ENCODE measurements at places on chromosomes 3 and 15.

- no peak for DNase-seq
These were observed 94.7 kb downstream of the LINGO1 start for GRCh38 chr15:77538027-77538451.

- DNase-seq = no peak
These were observed 107.0 kb downstream of the FNDC3B start for GRCh38 chr3:172146349-172146748.

DNA sequence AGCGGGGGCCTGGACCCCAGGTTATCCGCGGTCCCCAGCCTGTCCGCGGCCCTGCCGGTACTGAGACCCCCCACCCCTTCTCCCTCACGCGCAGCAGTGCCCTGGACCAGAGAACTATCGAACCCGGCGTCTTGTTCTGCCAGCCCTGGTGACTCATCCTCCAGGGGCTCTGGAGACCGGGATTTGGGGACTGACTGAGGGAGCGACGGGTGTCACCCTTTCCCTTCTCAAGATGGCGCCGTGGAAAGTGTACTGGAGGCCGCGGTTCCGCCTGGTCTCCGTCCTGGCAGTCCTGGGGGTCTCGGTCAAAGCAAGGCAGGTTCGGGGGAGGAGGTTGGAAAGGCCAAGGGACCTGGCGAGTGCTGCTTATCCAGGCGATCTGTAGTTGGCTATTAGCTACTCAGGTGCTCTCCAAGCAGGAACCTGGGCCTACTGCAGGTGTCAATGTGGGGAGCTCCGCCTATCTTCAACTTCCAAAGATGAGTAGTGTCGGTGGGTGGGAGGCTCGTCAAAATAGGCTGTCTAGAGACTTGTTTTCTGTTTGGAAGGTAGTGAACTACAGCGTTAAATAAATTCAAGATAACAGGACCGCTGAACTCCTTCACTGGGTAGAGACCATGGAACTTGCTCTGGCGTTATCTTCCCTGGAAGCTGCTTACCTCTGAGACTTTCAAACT is 790 bp downstream of the RAB5A start:
- peak; percentile 39 for DNase-seq

GRCh38 chr3:187640569-187641059 is 29.6 kb downstream of the SST start:
- DNase-seq = no peak

DNA sequence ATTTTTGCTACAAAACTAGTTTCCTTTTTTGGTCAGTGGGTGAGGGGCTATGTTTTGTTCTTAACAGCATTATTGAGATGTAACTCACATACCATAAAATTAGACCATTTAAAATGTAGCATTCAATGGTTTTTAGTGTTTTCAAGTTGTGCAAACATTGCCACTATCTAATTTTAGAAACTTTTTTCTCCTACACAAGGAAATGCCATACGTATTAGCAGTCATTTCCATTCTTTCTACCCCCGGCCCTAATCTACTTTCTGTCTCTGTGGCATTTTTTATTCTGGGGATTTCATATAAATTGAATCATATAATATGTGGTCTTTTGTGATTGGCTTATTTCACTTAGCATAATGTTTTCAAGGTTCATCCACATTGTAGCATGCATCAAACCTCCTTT is 55.0 kb upstream of the TIPARP start:
- DNase-seq = no peak

GRCh38 chr3:185728630-185729336 is 96.1 kb downstream of the IGF2BP2 start:
- no peak for DNase-seq

DNA sequence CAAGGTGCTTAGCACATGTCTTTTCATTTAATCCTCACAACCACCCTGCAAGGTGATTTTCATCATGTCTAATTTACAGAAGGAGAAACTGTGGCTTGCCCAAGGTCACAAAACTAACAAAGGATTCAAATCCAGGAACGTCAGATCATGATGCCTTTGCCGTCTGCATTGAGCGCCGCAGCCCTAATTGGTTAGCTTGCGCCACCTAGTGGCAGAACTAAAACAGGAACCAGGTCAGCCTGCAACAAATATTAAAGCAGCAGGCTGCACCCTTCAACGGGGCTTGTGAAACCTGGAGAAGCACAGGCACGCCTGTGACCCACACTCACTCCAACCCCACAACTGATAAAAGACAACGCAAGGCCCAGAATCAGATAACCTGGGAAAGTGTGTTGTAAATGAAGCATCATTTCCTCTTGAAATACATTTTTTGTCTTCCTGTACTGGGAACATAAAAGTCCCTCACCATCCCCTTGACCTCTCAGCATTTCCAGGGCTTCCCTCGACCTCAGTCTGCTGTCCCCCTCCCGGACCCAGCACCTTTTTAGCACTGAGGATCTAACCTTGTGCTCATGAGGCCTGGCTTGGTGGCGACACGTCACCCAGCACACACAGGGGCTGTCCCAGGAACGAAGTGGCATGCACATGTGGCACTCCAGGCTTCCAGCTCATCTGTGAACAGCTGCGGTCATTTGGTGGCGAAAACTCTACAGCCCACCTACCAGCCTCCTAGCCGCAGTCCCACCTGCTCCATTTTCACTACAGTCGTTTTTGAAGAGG is 17.3 kb downstream of the DPH3 start:
- DNase-seq = peak; percentile 67

DNA sequence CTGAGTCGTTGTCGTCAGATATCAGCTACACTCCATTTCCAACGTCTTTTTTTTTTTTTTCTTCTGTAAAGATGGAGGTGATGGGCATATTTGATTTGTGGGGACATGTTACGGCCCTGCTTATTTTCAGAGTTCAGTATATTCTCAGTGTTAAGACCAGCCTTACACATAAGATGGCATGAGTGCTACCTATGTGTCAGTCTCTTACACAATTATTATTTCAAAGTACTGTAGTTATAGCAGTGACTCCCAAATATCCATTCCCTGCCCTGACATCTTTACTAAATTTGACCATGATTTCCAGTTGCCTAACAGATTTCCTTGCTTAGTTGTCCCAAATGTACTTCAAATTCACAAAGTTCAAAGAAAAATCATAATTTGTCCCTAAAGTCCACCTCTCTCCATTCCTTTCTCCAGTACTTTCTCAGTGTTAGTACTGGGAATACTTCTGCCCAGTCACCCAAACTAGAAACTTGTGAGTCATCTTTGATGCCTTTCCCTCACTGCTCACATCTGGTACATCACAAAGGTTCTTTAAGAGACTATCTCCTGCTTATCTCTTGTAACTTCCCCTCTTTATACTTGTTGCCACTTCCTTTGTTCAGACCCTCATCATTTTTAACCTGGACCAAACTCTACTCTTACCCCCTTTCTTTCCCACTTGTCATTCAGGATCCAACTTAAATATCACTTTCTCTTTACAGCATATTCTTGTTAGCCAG is 67.0 kb downstream of the ZNF609 start:
- DNase-seq = no peak

- DNase-seq = no peak
These were observed 106.3 kb downstream of the LSM3 start for GRCh38 chr3:14284694-14285547.

- no peak for DNase-seq
These were observed 48.2 kb downstream of the WWTR1 start for GRCh38 chr3:149609595-149609994.

DNA sequence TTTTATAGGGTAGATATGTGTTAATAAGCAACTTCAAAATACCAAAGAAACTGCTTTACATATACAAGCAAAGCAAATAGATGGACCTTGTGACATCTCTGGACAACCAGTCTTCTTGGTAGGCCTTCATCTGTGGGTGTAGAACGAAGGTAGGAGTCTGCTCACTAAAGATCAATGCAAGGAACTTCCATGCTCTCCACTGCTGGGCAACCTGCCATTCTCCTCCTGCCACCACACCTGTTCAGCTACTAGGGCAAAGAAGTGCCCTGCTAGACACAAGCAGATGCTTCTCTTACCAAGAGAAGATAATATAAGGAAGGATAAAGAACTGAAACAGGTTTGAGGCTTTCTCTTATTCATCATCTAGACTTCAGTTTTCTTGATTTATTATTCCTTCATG is 12.6 kb downstream of the PPARG start:
- DNase-seq = no peak

DNA sequence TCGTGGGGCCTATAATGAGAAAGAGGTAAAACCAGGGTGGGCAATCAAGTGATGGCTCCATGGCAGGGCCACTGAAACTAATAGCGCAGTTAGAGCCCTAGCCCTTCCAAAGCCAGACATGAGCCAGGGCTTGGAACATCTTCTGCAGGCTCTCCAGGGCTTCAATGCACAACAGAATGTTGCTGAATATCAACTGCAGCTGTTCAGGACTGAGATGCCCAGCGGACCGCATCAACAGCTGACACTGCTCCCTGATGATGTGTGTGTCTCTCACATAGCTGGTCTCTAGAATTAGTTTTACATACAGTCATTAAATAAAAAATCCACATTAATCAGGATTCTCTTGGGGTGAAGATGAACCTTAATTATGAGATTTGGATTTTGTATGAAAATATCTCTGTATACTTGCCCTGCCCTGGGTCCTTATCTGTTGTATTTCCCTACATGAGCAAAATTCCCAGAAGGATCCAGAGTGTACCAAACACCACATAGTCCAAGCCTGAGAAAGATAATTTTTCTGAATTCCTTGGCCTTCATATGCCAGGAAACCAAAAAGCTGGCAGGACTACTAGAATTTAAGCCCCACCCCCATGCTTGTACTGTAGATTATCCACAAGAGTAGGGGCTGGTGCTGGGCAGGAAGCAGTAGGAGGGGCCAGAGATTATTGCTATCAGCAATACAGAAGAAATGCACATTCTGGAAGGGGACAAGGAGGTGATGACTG is 7.7 kb upstream of the GOLGB1 start:
- no peak for DNase-seq

GRCh38 chr3:141285570-141285969 is 53.9 kb downstream of the PXYLP1 start:
- DNase-seq = no peak

GRCh38 chr3:64431526-64432091 is 206.3 kb upstream of the PRICKLE2 start:
- no peak for DNase-seq

DNA sequence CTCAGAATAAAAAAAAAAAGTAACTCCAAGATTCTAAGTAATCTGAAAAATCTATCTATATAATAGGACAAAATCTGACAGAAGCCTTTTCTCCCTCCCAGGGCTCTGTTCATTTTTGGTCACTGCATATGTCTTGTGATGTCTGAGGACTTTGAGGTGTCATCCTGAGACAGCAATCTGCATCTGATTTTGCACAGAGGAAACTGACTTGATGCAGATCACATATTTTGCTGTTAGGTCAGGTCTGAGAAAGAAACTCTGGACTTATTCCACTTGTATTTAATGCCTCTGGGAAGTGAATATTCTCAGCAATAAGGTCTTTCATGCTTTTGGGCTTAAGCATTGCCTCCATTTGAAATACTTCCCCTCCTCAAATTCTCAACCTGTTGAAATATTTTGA is 295.2 kb upstream of the THBS1 start:
- no peak for DNase-seq

- DNase-seq = peak; percentile 76
These were observed 33.7 kb upstream of the CD47 start for GRCh38 chr3:108124337-108125152.

DNA sequence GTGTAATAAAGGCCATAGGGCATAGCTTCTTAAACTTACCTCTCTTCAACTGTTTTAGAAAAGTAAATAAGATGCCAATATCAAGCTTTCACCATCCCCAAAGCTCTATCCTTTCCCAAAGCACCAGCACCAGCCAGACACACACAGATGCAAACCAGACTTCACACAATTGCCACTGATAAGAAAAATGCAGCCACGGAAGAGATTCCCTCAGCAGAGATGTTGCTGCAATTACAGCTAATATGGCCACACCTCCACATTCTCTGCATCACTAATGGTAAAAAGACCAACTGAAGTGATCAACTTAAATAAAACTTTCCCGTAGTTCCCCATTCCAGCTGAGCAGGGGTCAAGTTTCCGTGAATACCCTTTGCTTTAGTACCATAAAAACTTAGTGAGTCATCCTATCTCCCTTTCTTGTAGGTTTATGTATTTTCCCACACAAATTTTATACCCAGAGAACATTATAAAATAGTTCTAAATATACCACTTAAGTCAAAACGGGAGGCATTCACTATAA is 64.4 kb downstream of the SLC9A9 start:
- no peak for DNase-seq

DNA sequence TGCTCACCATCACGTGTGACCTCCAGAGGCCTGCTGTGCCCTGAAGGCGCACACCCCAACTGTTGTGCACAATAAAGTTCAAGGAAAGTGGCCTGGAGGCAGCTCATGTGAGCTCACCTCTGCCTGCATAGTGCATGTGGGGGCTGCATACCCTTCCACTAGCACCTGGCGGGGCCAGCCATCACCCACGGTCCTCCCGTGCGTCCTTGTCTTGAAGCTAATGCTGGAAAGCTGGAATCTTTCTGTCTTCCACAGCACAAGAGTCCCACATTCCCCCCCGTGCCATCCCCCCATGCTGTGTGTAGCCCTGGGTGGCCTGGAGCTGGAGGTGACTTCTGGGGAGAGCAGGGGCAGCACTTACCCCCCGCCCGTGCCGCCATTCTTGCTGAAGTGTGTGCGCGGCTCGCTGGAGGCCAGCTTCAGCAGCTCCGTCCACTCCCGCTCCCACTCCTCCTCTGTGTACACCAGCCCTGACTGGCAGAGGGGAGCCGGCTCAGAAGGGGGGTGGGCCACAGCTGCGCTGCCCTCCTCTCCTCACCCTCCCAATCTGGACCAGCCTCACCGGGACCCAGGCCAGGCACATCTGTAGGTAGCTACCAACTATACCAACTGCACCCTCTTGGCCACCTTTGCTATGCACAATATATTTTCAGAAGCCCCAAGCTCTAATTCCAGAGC is 199.5 kb downstream of the KLF13 start:
- no peak for DNase-seq

- no peak for DNase-seq
These were observed 67.2 kb downstream of the DHX30 start for GRCh38 chr3:47870156-47870555.

DNA sequence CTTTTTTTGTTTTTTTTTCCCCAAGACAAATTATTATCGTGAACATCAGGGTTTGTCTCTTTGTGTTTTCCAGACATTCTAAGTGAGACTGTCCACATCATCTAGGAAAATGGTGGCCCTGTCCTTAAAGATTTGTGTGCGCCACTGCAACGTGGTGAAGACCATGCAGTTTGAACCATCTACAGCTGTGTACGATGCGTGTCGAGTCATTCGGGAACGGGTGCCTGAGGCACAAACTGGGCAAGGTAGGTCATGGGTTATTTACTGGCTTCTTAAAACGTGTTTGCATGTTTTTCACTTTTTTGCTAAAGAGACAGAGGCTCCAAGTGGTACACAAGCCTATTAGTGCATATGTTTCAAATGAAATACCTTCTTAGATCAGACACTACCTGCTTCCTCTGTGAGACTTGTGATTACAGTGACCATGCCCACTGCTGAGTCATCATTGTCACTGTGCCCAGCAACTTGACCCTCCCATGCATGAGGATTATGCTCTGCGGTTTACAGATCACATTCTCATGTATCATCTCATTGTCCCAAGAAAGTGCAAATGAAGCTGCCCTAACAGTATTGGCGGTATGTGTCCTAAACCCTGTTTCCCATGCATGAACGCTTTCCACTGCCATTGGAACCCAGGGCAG is 395.2 kb upstream of the TPM1 start:
- no peak for DNase-seq

GRCh38 chr15:69090197-69090948 is 70.1 kb upstream of the GLCE start:
- no peak for DNase-seq
